ENCODE measurements at places on chromosomes 2 and 18.

- DNase-seq: peak; percentile 79
Observed at GRCh38 chr2:72137498-72138010, 10.1 kb downstream of the CYP26B1 start.

DNA sequence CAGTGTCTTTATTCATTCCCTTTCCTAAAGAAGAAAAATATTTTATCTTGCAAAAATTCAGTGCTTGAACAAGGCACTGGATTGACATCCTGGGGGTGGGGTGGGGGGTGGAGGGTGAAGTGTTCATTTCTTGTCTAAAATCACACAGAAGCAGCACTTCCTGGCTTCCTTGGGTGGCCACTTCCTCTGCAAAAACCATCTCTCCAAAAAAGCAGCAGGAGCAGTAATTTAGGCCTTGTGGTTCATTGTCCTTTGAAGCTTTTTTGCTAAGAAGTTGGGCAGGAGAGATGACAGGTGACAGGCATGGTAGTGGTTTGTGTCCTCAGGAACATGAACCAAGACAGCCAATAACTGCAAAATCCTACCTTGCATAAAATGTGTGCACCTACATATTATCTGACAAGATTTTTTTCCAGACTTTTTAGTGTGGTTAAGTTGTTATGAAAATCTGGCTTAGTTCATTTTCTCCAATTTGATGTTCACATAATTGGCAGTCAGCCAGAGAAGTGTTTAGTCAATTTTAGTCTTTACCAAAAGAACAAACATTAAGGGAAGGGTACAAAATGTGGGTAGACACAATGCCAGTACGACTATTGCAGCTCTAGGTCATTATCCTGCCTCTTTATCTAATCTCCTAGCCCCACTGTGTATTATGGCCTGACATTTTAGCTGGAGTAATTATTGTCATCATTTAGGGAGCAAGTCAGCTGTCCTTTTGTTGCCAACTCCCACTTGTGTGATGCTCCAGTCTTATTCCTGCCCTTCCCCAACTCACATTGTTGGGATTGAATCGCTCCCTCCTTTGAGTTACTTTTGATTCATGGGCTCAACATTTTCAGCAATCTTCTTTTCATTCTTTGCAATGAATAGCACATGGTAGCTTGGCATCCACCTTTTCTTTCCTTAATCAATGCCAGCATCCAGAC is 177.2 kb downstream of the MYO3B start:
- no peak for DNase-seq

- DNase-seq: no peak
Observed at GRCh38 chr2:13686262-13686661, 946.3 kb upstream of the LRATD1 start.

DNA sequence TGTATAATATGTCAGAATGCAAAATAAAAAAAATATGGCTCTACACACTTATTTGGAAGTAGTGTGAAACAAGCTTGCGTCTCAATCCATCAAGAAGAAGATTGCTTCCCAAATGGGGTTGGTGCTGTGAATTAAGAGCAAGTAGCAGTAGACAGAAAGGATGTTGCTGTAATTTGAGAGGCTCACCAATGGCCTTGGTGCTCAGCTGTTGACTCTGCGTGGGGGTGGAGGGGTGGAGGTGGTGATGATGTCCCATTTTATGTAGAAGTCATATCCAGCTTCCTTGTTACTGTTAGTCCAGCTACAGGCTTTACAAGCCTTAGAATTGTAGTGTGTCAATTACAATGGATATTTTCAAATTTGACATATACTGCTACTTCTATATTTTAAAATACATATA is 223.4 kb upstream of the RND3 start:
- no peak for DNase-seq

DNA sequence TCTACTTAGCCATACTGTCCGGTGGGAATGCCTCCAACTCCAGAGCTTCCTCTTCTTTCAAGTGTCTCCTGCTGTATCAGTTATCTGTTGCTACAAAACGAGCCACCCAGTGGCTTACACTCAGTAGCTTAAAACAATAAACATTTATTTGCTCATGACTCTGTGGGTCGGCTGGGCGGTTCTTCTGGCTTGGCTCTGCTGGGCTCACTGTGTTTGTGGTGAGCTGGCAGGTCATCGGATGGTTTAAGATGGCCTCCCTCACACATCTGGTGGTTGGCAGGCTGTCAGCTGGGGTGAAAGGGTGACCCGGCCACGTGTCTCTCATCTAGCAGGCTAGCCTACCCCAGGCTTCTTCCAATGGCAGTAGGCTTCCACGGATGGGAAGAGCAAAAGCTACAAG is 122.4 kb upstream of the SLC1A4 start:
- DNase-seq: peak; percentile 72

GRCh38 chr2:136557203-136557602 is 208.1 kb upstream of the THSD7B start:
- DNase-seq: no peak

DNA sequence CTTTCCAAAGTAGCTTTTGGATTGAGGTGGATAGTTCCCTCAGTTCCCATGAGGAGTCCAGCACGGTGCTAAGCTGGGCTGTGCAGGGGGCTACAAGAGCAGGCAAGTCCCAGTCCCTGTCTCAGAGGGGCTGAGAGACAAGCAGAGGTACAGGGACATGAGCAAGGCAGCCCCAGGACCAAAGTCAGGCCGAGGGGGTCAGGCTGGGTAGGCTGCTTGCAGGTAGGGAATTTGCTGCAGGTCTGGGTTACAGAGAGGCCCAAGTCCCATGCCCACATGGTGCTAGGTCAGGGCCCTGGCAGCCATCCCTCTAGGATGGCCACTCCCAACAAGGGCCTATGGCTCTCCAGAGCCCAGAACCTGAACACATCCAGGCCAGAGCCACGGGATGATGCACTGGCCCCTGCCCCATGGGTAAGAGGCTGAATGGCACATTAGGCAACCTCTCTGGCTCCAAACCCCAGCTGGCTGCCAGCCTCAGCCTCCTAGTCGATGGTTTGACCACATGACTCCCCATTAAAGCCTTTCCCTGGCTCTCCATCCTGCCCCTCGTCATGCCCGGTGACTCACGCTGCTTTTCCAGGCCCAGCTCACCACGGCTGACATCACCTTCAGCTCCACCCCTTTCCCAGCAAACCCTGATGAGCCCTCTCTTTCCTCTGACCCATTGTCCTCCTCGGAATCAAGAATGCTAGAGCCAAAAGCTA is 83.7 kb downstream of the SDC1 start:
- peak; percentile 91 for DNase-seq

- no peak for DNase-seq
Observed at GRCh38 chr18:74479486-74480148, 16.5 kb upstream of the CNDP2 start.

DNA sequence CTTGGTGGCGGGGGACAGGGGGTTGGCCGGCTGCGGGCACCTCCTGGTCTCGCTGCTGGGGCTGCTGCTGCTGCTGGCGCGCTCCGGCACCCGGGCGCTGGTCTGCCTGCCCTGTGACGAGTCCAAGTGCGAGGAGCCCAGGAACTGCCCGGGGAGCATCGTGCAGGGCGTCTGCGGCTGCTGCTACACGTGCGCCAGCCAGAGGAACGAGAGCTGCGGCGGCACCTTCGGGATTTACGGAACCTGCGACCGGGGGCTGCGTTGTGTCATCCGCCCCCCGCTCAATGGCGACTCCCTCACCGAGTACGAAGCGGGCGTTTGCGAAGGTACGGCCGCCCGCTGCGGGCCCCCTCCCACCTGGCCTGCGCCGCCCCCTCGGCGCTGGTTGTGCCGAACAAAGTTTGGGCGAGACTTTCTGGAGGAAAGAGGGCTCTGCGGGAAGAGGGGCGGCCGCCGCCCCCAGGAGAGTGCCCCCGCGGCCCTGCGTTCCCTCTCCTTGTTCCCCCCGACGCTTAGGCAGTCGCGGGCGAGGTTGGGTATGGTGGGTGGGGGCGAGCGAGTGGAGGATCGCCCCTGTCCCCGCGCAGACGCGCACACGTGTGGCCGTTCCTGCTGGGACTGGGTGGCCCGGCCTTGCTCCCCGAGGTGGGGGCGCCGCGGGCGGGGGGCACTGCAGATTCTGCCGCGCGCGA is 866 bp downstream of the CRIM1 start:
- no peak for DNase-seq

- no peak for DNase-seq
Observed at GRCh38 chr2:186526281-186526680, 40.2 kb downstream of the ZC3H15 start.

GRCh38 chr2:165055082-165055851 is 99.9 kb upstream of the SLC38A11 start:
- no peak for DNase-seq

DNA sequence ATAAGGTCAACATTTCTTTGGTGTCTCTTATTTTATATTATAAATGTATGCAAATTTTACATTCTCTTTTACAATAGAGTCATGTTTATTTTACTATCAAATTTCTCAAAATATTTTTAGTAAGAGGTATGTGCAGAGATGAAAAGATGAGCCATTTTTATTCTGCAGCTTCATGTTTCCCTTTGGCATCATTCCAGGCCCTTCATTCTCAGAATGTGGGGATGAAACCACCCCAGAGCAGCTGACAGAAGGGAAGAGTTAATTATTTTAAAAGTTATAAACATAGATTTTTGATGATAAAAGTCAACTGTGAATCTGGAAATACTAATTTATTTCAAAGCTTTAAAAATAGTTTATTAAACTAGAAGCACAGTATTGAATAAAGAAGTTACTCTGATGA is 12.8 kb upstream of the FSHR start:
- DNase-seq: no peak

GRCh38 chr2:148479398-148479797 is 165.2 kb upstream of the EPC2 start:
- DNase-seq: no peak

DNA sequence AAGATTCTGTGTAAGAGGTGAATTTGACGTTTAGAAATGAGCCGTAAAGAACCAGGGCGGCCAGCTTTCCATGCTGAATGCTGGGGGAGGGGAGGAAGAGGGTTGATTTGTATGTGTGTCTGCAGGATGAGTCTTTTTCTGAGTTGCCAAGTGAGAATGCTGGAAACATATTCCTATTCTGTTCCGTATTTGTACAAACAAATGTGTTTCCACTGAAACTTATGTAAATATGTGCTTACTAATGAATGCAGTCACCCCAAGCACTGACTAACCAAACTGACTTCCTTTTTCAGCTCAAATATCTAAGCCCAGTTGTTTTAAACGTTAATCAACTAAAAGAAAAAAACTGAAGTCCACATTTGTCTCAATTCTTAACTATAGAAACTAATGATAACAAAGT is 74.9 kb upstream of the APCDD1 start:
- DNase-seq: peak; percentile 43

- peak; percentile 92 for DNase-seq
Observed at GRCh38 chr2:10405448-10405847, 42.7 kb downstream of the ODC1 start.

GRCh38 chr2:95695613-95696012 is 103.8 kb downstream of the TRIM43 start:
- DNase-seq: no peak

- DNase-seq: no peak
Observed at GRCh38 chr18:3791238-3791637, 341.3 kb downstream of the TGIF1 start.
